ENCODE measurements at places on chromosomes 3 and 15.

DNA sequence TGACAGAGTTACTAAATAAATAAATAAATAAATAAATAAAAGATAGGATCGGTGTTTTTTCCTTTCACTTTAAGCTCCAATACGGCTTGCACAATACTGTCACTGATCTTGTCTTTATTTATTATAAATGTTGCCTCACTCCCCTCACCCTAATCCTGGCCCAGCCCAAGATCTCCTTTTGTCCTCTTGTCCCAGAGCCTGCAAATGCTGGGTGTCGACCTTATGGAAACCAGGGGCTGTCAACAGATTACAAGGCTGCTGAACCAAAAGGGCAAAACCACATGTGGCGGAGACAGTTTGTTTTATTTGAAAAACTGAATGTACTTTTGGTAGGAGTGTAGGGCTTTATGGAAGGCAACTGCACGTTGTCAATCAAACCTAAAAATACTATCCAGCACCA lies 75.9 kb downstream of the RFTN1 start:
- no peak for DNase-seq

- DNase-seq, result no peak
Measured at GRCh38 chr15:27268923-27269322, 297.9 kb downstream of the GABRG3 start.

DNA sequence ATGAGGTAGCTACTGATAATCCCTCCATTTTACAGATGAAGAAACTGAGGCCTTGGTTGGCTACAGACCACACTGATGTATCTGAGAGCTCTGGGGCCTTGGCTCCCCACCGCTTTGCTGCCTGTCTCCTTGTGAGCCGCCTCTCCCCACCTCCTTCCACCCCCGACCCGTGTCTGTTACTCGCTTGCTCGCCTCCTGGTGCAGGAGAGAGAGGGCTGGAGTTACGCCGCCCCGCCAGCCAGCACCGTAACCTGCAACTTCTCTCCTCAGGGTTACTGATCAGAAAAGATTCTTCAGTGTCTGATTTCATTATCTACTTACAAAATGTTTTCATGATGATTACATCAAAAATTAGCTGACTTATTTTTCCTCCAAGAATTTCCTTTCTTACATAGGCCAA lies 34.1 kb downstream of the TM2D3 start:
- no peak for DNase-seq

- DNase-seq, result peak; percentile 25
Measured at GRCh38 chr15:66803182-66803729, 101.2 kb downstream of the SMAD6 start.

- DNase-seq, result no peak
Measured at GRCh38 chr3:124784686-124785382, 54.6 kb downstream of the UMPS start.

- no peak for DNase-seq
Measured at GRCh38 chr15:35724626-35725025, 178.7 kb upstream of the DPH6 start.

GRCh38 chr3:40546816-40547215 lies 22.1 kb downstream of the ZNF621 start:
- DNase-seq, result no peak

- no peak for DNase-seq
Measured at GRCh38 chr15:27820232-27820631, 278.9 kb downstream of the OCA2 start.

- no peak for DNase-seq
Measured at GRCh38 chr3:136194409-136195257, 1.5 kb downstream of the MSL2 start.

GRCh38 chr3:126932188-126932931 lies 50.6 kb upstream of the PLXNA1 start:
- no peak for DNase-seq

GRCh38 chr3:178288074-178288473 lies 248.2 kb upstream of the KCNMB2 start:
- no peak for DNase-seq

GRCh38 chr3:119809249-119810017 lies 27.5 kb downstream of the NR1I2 start:
- DNase-seq, result no peak

GRCh38 chr3:71011565-71012287 lies 571.8 kb downstream of the FOXP1 start:
- DNase-seq, result no peak

DNA sequence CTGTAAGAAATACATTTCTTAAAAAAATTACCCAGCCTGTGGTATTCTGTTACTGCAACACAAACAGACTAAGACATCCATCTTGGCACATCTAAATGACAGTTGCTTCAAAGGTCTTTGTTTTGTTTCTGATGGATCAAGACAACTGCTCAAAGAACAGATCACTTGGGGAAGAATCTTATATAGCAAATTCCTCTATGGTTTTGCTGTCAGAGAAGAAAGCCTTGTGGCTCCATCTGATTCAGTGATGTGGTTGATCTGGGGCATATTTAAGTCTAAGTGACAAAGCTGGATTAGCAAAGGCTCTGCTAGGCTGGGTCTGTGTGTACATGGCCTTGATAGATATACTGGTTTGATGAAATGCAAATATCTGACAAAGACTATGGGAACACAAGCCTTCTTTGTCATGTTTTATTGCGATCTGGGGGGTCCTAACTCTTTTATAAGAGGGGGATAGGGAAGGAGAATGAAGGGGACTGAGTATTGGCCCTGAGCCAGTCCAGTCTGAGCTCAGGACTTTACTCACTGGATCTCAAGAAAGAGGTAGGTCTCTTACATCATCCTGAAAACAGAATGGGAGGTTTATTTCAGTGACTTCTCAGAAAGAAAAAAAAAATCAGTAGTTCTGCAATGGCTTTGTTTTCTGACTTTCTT lies 14.3 kb upstream of the LIMD1 start:
- DNase-seq, result no peak

DNA sequence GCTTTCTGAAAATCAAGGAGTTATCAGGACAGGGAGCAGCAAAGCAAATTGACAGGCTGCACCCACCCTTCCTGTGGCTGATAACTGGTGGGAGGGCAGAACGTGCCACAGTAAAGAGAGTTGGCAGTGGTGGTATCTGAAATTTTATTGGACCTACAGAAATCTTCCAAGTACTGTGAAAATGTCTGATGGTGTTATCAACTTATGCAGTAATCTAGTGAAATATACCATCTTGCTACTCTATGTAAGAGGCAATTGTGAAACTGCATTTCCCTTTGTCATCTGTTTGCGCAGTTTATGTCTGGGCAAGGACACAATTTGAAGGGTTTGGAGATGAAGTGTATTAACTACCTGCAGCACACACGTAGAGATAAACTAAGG lies 1.5 kb downstream of the PLCL2 start:
- no peak for DNase-seq

- no peak for DNase-seq
Measured at GRCh38 chr3:56629451-56629850, 53.6 kb downstream of the TASOR start.

DNA sequence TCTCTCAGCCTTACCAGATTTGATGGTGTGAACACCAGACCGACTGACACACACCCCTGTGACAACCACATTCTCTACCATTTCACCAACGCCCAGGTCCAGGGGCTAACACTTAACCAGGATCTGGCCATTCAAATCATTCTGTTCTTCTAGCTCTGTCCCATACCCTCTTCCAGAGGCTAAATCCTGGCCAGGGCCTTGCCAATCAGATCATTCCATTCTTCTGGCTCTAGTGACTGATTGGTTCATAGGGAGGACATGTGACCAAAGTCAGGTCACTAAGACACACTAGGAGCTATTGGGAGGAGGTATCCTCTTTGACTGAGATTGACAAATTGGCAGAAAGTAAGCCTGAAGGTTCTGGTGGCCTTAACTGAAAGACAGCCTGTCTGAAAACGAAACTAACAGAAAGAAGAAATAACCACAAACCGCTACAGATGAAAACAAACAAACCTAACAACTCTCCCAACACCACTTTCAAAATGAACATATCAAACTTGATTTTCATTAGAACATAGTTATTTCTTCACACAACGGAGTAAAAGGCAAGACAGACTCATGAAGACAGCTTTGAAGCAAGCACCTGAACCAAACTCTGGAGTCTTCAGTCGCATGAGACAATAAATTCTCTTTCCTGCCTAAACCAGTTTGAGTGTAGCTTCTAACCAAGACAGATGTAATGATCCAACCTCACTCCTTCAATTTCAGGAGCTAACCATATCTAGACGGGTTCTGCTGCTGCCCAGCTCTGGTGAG lies 68.5 kb downstream of the TRANK1 start:
- DNase-seq, result no peak

DNA sequence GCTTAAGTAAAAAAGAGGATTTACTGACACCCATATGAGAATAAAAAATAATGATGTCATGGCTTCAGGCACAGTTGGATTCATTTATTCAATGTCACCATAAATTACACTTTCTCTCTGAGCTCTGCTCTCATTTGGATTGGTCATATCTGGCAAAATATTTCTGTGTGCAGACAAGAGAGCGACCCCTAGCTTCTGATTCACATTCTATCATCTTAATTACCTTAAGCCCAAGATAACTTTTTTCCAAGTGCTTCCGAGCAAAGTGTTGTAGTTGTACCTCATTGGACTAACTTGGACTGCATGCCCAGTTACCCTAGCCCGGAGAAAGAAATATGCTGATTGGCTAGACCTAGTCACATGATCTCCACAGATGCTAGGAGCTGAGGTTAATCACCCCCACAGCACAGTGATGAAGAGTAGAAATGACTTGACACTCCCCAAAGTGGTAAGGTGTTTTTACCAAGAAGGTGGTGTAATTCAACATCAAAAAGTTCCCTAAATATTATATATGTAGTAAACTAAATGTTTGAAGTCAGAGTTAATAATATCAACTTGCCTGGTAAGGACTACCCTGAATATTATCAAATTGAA lies 552.2 kb upstream of the SUCLG2 start:
- DNase-seq, result no peak

Data from iPS DF 19.7 (cell line).